ENCODE measurements at places on chromosomes 4 and X.

DNA sequence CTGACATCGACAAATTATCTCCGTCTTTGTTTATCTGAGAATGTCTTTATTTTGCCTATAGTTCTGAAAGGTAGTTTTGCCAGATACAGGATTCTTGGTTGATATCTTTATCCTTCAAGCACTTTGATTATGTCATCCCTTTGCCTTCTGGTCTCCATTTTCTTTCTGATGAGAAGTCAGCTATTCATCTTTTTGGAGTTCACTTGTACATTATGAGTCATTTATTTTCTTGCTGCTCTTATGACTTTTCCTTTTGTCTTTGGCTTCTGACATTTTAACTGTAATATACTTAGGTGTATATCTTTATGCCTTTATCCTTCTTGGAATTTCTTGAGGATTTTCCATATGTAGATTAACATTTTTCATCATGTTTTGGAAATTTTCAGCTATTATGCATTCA is 51.4 kb downstream of the SHROOM4 start:
- no peak for DNase-seq

GRCh38 chrX:78330540-78330939 is 3.1 kb upstream of the CYSLTR1 start:
- no peak for DNase-seq

- DNase-seq = no peak
These were observed 103.0 kb downstream of the ANXA5 start for GRCh38 chr4:121593760-121594159.

- no peak for DNase-seq
These were observed 114.9 kb upstream of the GPRIN3 start for GRCh38 chr4:89422441-89422990.

GRCh38 chr4:6049278-6049677 is 31.0 kb upstream of the C4orf50 start:
- no peak for DNase-seq

GRCh38 chr4:83490876-83491450 is 6.1 kb upstream of the ABRAXAS1 start:
- DNase-seq = no peak

DNA sequence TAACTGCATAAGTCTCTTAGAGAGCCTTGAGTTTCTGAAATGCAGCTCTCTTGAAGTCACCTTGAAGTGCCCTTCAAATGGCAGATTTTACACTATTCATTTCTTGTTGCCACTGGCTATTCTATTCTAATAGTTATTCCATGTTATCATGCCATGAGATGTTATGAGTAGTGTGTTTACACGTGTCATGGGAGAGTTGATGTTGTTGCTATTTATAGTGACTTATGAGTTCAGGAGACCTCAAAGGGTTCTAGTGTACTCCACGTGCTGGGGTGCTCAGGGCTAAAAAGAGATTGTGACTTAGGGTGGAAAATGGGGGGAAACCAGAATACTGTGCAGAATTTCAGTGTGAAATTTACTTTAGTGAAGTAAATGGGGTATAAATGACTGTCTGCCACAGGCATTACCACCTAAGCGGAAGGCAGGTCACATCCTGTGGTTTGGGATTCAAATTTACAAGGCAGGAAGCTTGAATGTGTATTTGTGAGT is 77.1 kb upstream of the SLC4A4 start:
- DNase-seq = no peak

GRCh38 chr4:86627462-86628135 is 33.5 kb downstream of the PTPN13 start:
- DNase-seq = no peak

GRCh38 chr4:5894266-5894665 is 1.4 kb upstream of the CRMP1 start:
- DNase-seq = no peak

DNA sequence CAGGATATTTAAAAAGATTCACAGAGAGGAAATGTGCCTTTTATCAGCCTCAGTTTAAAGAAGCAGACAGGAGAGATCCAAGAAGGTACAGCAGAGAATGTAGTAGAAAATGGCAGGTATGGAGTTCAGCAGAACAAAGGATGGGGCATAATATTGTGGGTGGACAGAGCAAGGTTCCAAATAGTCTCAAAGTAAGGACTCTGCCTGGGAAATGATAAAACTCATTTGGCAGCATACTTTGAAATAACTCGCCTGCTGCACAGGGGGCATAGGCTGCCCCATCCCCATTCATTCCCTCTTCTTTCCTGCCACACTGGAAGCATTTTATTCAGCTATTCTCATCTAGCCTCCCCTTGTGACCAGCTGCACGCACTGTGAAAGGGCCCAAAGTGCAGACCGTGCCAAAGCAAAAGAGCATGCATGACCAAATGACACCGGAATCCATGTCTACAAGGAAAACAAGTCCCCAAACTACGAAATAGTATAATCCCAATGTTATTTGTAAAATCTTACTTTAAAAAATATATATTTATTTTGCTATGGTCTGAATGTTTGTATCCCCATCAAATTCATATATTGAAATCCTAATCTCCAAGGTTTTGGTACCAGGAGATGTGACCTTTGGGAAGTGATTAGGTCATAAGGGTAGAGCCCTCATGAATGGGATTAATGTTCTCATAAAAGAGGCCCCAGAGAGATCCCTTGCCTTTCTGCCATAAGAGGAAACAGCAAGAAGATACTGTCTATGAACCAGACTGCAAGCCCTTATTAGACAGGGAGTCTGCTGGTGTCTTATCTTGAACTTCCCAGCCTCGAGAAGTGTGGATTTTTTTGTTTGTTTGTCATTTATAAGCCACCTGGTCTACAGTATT is 77.4 kb upstream of the PRSS48 start:
- no peak for DNase-seq

- DNase-seq = peak; percentile 73
These were observed 339.8 kb upstream of the GATB start for GRCh38 chr4:152100379-152101201.

DNA sequence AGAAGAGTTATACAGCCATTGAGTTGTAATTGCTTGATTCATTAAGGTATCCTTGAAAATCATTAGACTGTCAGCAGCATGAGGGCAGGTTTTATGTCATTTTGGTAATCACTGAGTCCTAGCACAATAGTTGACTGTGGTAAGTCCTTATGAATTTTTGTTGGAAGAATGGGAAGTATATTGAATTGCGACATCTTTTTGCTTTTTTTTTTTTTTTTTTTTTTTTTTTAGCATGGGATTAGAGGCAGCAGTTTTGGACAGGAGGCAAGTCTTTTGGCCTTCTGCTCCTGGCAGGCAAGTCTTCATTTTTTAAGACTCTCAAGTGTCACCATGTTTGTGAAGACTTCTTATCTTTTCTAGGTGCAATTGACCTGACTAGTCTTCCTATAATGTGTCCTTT is 29.7 kb downstream of the PRRG1 start:
- no peak for DNase-seq

GRCh38 chr4:12409507-12410190 is 981.0 kb upstream of the HS3ST1 start:
- no peak for DNase-seq

GRCh38 chr4:162969194-162969593 is 197.5 kb downstream of the NAF1 start:
- DNase-seq = no peak

DNA sequence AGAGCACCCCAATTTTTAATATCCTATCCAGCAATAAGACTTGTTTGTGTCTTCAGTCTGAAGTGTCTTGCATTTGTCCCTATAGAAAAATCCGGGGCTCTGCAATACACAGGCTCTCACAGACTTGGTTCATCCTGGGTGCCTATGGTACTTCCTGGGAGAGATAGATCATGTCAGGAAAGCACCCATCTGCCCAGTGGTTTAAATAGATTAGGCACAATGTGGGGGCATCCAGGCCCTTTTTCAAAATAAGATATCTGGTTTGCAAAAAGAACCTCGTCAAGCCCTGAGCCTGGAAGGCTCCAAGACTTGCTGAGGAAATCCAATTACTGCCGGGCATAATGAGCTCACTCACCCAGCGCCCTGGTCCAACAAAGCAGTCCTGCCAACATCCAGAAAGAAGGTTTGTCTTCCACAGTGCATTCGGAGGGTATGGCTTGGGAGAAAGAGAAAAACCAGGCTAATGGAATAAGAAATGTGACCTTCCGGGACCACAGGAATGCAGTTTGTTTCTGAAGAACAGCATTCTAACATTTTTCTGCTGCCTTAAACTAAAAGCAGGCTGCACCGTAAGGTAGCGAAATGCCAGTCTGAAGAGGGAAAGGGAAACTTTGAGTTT is 11.6 kb downstream of the JAKMIP1 start:
- no peak for DNase-seq

DNA sequence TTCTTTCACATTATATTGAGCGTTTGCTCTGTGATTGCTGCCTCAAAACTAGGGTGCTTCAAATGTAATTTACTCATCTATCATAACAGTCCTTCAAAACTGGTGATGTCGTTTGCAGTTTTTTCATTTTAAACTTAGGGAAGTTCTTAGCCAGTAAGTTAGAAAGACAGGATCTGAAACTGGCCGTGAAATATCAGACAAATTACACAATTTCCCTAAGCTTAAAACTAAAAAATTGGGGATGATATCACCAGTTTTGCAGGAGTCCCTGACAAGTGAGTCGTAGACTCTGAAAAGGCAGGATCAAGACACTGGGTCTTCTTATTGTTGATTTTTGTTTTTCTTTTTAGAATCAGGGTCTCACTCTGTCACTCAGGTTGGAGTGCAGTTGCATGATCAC is 44.8 kb downstream of the MOB1B start:
- no peak for DNase-seq

DNA sequence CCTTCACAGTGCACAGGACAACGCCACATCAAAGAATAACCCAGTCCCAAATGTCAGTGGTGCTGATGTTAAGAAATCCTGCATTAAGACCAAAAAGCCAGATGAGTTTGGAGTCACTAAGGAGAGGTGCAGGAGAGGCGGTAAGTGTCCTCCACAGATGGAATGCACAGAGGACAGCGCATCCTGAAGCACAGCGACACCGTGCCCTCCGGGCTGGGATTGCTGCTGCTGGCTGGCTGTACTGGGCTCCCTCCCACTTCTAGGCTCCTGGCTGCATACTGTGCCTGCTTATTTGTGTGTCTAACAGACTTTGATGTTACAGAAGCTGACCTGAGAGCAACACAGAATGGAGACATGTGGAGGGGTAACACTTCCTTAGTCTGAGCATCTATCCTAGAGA is 325.6 kb upstream of the BOD1L1 start:
- DNase-seq = no peak

DNA sequence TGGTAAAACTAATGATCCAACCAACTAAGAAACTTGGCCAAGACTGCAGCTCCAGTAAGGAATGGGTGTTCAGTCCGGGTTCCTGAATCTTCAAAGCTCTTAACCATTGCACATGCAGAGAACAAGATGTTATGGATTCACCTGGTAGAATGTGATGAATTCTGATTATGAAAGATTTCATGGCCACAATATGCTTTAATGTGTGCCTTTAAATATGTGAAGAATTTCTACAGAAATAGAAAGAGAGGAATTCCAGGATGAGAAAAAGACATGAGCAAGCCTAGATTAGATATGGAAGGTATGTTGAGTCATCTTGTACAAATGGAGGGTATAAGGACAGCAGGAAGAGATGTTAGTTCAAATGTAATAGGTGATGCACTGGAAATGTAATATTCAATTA is 472.2 kb upstream of the TENM3 start:
- no peak for DNase-seq

GRCh38 chrX:54496517-54496852 is 451 bp upstream of the FGD1 start:
- DNase-seq = no peak

DNA sequence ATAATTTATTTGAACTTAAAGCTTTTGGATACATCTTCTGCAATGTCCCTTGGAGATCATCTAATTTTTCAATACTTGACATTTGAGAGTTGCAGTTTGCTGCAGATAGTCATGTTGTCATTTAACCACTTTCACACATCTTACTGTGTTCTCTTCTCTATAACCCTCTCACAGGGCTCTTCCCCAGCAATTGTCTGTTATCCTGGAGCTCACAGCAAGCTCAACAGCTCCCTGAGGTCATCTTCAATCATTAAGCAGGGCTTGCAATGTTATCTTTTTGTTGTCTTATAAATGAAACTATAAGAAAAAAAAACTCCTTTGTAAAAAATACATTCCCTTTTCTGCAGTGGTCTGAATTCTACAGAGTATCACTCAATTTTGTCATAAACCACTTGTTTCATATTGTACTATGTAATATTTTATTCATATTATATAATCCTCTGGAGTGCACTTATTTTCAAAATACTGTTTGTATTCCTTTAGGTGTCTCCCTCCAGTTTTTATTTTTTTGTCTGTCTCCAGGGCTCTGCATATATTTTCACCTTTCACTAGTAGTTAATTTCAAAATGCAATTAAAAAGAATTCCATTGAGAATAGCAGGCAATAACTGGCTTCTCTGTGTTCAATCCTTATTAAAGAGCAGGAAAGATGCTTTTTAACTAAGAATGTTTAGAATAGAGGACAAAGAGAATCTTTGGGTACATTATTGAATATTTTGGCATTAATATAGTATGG is 106.3 kb upstream of the ARSJ start:
- no peak for DNase-seq

DNA sequence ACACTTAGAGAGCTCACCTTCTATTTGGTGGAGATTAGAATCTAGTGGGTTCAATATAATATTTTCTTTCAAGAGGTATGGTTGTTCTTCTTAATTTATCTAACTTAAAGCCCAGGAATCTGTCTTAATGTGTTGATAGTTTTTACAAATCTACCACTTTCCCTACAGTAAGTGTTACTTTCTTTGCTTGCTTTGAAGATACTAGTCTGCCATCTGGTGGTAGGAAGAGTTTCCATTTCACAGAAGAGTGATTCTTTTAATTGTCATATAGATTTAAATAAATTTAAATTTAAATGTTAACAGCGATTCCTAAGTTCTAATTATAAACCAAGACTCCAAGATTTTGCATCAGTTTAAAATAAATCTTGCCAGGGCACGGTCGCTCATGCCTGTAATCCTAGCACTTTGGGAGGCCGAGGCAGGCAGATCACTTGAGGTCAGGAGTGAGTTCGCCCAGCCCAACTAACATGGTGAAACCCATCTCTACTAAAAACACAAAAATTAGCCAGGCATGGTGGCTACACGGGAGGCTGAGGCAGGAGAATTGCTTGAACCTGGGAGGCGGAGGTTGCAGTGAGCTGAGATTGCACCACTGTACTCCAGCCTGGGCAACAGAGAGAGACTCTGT is 43.5 kb downstream of the NUDT9 start:
- no peak for DNase-seq

GRCh38 chr4:4984186-4984585 is 35.1 kb downstream of the CYTL1 start:
- no peak for DNase-seq

GRCh38 chrX:150753357-150753756 is 60.2 kb downstream of the MTMR1 start:
- no peak for DNase-seq

DNA sequence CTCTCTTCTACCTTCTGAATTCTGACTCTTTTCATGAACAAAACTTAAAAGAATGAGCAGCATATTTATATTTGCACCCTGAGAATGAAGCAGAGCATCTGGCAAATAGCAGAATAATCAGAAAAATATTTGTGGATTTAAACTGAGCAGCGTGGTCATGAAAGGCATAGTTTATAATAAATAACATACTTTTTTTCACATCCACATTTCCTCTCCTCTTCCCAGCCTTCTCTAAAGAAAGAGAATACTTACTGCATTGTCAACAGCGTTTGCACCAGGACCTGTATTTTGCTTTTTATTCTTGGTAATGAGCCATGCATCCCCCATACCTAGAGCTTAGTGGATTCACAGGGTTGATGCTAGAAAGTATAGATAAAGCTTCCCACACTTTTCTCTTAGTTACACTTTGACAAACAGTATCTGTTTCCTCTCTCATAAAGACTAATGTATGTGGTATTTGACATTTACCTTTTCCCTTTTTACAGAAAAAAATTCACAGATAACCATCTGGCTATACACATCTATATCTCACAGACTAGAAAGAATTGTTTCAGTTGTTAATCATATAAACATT is 131.5 kb downstream of the PRSS12 start:
- no peak for DNase-seq

All from stimulated activated CD8-positive, alpha-beta memory T cell treated with anti-CD3 and anti-CD28 coated beads, Interleukin-7, amount 100 ng/mL, for 4 hours (primary cell).